ENCODE measurements at places on chromosomes 4 and X.

DNA sequence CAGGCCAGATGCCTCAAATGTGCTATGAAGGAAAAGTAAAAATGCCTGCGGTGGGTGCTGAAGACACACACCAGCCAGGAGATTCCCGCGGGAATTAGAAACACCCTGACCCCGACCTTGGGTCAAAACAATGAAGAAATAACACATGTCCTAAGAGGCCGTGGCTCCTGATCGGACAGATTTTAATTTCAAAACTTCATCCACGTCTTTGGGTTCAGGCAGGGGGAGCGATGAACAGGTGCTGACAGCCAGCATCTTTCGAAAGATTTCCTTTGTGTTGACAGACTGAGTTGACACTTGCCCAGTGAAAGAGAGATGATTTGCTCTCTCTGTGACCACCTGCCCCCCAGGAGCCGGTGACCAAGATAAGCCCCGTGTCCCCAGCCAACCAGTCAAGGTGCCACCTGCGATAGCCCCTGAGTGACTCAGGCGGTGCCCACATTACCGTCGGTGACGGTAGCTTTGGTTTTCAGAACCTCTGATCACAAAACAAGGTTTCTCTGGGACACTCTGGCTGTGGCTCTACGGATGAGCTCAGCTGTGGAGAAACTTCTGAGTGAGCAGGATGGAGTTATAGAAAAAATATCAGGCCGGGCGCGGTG lies 11.0 kb upstream of the IL3RA start:
- DNase-seq: no peak

GRCh38 chr4:171812665-171813525 lies at the start of gene GALNTL6:
Gene GALNTL6, plus strand, starts transcription at chr4:171813404.
- no peak for DNase-seq

- DNase-seq: no peak
These were observed 383.7 kb upstream of the FAM241A start for GRCh38 chr4:111761531-111761930.

- peak; percentile 52 for DNase-seq
These were observed 877 bp upstream of the SLC16A2 start for GRCh38 chrX:74420196-74421035.

Data from foreskin keratinocyte (primary cell).